Stimulated activated CD8-positive, alpha-beta memory T cell treated with anti-CD3 and anti-CD28 coated beads, Interleukin-7, amount 100 ng/mL, for 1 hour (primary cell): ENCODE measurements at places on chromosomes 13 and 19.

DNA sequence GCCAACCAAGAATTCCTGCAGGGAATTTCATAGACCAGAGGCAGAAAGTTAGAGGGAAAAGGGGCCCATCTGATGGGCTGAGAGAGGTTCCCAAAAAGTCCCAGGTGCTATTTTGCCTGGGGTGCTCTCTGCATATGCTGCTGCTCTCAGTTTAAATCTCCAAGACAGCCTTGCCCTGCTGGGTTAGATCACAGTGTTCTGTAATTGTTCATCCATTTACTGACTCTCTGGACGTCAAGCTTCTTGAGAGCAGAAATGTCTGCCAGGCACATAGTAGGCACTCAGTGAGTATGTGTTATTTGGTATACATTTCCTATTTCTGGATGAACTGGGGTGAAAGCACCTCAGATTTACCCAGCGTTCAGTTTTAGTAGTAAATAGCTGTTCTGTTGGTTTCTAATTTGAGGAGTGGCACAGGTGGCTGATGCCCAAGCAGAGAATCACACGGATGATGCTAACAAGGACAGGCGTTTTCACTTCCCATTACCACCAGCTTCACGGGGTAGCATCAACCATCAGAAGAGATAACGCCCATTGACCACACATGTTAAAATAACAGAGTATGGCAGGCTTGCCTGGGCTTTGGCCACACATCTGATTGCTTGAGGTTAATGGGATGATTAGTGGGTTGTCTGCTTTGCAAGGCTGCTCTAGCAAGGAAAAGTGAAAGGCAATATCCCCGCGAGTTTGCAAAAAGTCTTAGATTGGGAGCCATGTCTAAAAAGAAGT lies 161.1 kb downstream of the SLC7A1 start:
- no peak for DNase-seq

DNA sequence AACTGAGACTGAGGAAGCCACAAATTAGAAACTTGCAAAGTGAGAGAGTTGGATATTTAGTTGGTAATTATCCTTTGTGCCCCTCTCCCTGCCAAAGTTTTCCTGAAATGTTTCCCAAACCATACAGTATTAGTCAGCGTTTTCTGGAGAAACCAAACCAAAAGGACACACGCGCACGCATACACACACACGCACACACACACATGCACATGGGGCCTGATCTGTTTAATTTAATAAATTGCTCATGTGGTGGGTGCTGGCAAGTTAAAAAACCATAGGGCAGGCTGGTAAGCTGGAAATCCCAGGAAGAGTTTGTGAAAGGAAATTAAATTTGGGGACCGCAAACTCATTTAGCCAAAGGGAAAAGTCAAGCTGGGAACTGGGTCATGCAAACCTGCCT lies 11.7 kb upstream of the CYSLTR2 start:
- no peak for DNase-seq

DNA sequence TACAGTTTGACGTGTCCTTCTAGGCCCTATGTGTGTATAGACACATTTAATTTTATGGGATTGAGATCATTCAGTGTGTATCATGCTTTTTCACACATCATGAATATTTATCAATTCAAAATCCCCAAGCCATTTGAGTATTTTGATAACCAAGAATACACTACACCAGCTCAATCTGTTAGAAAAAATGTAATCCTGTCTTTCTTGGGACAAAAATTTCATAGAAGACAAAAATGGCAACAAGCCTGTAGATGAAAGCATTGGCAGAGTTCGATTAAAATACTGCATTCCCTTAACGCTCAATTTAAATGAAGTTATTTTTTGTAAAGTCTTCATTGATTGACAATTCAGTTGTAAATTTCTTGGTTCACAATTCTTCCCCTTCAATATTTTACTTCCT lies 41.9 kb downstream of the WDR87 start:
- DNase-seq: no peak

DNA sequence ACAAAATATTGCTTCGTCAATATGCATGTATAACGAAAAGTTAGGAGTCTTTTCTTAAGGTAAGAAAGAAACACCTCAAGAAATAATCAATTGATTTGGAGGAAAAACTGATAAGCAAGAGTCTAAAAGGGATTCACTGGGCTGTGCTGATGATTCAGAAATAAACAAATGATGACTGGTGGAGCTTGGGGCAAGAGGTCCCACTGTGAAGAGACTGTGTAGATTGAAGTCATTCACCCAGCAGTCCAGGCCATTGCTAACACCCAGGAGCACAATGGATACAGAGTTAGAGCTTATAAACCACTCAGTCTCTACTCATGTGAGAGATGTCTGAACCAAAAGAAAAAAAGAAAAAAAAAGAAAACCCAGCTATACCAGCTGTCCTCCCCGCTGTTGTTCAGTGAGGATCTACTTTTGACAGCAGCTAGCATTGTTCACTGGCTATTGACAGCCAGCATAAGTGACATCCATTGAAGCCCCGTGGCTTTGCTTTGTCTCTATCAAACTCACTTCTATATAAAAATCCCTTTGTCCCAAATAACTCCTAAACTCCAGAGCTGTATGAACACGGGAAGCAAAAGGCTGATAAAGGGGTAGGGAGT lies 255.5 kb downstream of the KCTD12 start:
- DNase-seq: no peak

DNA sequence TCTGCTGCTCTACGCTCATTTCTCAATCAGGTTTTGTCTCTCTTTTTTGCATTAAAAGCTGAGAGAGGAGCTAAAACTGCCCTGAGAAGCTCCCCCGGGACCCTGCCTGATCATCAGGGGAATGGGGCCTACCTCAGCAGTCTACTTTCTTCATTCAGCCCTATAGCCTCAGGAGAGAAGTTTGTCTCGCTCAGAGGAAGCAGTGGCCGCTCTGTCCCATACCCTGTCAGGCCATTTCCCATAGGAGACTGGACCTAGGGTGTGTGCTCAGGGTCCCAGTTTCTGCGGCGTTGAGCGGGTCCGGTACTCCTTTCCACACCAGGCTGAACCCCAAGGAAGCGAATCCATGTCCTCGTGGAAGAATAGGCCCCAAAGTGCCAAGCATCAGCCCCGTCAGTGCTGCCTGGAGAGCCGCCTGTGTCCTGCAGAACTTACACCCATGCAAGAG lies 21.7 kb downstream of the UBE2L5 start:
- DNase-seq: no peak

- DNase-seq: no peak
Measured at GRCh38 chr19:33193865-33194362, at the start of gene LRP3. Gene LRP3 (plus strand): TSS chr19:33194330. CDS start chr19:33194786, 456 bp downstream.

GRCh38 chr13:88908961-88909441 lies 1237.8 kb downstream of the SLITRK5 start:
- DNase-seq: no peak

- DNase-seq: no peak
Measured at GRCh38 chr13:90867336-90867683, 480.2 kb upstream of the MIR17HG start.

GRCh38 chr13:113078902-113079780 lies 26.4 kb upstream of the F7 start:
- DNase-seq: no peak
